HS-27A (cell line): ENCODE measurements at places on chromosomes 7 and 10.

- no peak for DNase-seq
Measured at GRCh38 chr10:132870426-132870825, 71.9 kb downstream of the CFAP46 start.

DNA sequence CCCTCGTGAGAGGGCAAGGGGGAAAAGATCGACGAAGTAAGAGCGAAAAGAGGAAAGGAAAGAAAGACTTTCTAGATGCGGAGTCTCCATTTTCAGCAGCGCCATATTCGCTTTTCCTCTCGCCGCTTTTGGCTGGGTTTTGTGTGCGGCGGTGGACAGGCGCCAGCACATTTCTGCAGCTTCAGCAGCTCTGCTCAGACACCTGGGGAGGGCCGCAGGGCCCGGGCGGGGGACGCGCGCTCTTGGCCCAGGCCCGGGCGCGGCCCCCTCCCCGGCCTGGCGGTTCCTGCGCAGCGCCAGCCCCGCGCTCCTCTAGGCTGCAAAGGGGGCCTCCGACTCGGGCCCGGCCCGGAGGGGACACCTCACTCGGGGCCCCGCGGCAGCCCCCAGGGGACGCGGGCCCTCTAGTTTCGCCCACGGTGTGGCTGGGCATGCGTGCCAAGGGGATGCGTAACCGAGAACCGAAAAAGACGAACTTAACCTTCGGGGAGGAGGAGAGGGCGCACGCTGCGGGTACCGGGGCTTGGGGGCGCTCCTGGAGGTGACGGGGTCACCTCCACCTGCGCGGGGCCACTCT is 34.5 kb upstream of the EBLN1 start:
- DNase-seq: no peak

DNA sequence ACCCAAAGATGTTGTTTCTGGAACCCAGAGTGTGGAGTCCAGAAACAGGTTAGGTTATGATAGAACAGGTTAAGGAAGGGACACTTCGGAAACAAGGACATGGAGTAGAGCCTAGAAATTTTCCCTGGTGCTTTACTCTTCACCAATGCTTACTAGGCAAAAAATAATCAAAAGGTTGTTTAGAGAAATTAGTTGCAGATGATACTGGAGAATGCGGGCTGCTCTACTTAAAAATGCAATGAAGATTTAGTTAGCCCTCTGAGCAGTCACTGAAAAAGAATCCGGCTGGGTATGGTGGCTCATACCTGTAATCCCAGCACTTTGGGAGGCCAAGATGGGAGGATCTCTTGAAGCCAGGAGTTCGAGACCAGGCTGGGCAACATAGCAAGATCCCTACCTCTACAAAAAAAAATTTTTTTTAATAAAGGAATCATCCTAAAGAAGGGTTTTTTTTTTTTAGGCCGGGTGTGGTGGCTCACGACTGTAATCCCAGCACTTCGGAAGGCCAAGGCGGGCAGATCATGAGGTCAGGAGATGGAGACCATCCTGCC is 3.3 kb upstream of the UBE2H start:
- DNase-seq: no peak

GRCh38 chr7:23594879-23595604 is 2.1 kb upstream of the CCDC126 start:
- no peak for DNase-seq

DNA sequence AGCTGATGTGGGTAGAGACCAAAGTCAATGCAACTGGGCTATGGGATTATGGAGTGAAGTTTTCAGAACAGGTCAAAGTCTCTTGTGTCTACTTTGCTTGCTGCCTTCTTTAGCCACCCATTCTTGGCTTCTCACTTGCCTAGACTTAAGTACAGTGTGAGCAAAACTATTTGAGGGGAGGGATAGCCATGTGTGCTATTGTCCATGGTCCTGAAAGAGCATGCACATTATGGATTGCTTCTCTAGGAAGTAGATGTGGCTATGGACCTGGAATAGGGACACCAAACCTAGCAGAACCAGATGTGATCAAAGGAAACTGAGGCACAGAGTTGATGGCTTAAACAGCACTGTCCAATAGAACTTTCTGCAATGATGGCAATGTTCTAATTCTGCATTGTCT is 81.9 kb upstream of the ZNF800 start:
- DNase-seq: no peak

GRCh38 chr7:54932818-54933543 is 85.8 kb upstream of the EGFR start:
- no peak for DNase-seq

- DNase-seq: no peak
Measured at GRCh38 chr7:158567153-158567603, 20.4 kb downstream of the PTPRN2 start.

DNA sequence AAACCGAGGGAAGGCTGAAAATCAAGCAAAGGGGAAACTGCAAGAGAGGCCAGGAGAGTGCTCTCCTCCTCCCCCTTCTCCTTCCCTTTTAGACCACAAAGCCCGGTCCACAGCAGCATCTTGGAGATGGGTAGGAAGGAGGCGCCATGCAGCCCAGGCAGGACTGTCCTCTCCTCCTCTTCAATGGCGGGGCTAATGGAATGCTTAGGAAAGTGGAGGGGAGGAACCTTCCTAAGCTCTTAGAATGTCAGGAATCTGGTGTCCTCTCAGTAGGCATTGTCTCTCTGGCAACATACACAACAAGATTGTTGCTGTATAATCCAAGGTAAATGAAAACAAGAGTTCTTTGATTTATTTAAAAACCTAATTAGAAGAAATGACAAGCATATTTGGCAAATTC is 185.1 kb downstream of the DGKI start:
- DNase-seq: no peak

DNA sequence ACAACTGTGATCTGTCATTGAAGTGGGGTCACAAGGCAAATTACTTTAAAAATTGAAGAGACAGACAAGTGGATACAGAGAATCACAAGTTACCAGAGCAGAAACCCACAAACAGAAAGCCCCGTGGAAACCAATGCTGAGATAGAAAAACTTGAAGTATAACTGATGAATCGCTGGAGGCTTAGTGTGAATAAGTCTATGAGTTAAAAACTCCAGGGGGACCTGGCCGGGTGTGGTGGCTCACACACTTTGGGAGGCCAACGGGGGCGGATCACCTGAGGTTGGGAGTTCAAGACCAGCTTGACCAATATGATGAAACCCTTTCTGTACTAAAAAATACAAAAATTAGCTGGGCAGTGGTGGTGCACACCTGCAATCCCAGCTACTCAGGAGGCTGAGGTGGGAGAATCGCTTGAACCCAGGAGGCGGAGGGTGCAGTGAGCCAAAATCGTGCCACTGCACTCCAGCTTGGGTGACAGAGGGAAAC is 69.7 kb upstream of the ZNRF2 start:
- DNase-seq: no peak

DNA sequence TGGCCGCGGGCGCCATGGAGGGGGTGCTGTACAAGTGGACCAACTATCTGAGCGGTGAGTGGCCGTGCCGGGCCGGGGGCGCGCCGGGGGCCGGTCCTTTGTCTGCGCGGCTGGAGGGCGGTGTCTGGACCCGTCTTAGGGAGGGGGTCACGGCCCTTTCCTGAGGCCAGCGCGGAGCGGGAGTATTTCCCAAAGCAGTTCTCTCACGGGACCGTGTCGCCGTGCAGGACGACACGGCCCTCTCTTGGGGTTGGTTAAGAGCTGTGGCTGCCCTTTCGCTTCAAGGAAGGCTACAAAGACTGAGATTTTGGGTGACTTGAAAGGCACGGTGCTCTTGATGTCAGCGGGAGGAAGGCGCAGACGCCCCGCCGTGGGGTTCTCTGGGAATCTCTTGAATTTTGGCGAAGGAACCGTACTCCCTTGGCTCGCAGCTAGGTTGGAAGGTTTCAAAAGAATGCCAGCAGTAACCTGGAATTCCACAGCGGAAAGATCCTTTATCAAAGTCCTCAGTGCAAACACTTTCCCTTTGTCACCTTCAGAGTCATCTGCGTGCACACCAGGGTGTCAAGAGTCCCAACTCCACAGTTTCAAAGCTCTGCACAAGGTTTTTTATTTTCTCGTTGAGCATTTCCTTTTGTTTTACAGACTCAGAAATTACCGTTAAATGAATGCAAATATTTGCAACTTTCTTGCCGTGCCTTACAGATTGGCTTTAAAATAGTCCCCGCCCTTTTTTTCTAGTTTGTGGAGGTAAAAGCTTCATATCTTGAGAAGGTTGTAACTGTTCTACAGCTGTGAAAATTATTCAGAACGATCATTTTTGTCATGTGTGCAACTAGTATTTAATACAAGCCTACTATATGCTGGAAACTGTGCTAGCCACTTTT is 780 bp downstream of the PLEKHA8 start:
- no peak for DNase-seq

DNA sequence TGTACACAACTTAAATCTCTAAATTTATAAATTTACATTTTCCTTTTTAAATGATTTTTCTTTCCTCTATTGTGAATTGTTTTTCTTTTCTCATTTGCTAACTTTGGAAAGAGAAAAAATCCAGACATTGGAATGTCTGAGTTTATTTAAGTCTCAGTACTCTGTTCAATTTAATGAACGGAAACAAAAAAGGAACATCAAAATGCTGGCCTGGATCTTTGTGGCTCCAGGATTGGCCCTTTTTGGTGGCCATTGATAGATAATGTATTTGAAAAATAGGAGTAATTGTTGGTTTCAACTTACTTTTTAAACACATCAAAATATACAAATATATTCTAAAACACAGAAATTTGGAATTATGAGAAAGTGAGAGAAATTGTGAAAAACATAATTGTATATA is 336.0 kb downstream of the SUGCT start:
- DNase-seq: no peak
